Lower lobe of right lung (tissue), 2 donors: ENCODE measurements at places on chromosomes 2 and 18. TPM values are rescaled to one million over a fixed set of nuclear protein-coding genes. Genes with fewer than 3 reads are reported as not detected.

DNA sequence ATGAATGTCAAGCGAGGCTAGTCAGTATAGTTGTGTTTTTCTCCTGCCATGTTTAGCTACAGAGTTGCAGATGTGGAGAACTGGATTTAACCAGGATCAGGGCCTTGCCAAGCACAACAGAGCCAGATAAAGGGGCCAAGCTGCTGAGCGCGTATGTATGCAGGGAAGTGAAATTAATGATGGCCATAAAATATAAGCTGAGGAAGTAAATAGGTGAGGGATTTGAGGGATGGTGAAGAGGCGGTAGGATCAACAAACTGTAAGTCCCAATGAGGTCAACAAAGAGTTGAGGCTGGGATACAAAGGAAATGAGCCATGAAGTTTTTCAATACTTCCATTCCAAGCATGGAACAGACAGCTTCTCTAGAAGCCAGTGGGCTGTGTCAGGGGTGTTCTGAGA lies 10.6 kb downstream of the LRP2 start:
- DNase-seq, result no peak

- DNase-seq, result no peak
These were observed 334.5 kb upstream of the CDH2 start for GRCh38 chr18:28511413-28511821.

DNA sequence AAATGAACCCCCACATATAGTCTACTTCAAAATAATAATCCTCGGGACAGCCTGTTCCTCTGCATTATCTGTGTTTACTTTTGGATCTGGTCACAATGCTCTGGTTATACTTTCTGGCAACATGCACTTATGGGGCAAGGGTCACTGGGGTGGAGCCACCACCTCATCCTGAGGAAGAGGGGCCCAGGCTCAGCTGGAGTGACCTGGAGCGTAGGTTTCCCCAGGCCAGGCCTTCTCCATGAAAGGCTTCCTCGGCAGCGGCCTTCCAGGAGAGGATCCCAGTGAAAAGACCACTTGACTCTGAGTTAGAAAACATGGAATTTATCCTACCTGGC lies 237.4 kb downstream of the SETBP1 start:
- no peak for DNase-seq

DNA sequence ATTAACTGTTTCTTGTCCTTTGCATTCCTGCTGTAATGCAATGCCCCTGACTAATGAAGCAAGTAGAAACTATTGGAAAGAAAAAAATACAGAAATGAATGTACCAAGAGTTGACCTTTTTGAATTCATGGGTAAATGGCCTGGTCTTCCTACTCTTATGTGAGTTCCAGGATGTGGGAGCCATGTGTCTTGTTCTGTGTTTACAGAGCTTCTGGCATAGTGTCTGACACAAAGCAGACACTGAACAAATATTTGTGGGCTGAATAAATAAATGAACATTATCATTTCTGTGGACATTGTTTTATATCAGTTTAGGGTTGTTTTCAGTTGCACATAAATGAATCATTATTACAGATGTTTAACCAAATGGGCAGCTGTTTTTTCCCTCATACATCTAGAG lies 155.5 kb downstream of the CD8B2 start:
- no peak for DNase-seq

DNA sequence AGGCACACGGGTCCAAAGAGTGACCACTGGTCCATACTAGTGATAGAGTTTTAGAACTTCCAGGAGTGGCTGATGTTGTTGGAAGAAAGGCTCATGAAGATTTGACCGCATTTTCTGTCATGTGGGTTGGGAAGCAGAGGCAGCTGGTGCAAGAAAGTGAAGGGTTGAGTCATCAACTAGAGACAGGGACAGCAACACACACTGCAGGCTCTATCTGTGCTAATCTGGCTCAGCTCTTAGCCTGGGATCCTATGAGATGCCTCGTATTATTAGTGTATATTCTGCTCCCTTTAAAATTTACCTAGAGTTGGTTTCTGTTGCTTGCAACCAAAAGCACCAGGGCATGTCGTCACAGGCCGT lies 2.5 kb upstream of the SH3RF3 start:
- DNase-seq, result no peak

DNA sequence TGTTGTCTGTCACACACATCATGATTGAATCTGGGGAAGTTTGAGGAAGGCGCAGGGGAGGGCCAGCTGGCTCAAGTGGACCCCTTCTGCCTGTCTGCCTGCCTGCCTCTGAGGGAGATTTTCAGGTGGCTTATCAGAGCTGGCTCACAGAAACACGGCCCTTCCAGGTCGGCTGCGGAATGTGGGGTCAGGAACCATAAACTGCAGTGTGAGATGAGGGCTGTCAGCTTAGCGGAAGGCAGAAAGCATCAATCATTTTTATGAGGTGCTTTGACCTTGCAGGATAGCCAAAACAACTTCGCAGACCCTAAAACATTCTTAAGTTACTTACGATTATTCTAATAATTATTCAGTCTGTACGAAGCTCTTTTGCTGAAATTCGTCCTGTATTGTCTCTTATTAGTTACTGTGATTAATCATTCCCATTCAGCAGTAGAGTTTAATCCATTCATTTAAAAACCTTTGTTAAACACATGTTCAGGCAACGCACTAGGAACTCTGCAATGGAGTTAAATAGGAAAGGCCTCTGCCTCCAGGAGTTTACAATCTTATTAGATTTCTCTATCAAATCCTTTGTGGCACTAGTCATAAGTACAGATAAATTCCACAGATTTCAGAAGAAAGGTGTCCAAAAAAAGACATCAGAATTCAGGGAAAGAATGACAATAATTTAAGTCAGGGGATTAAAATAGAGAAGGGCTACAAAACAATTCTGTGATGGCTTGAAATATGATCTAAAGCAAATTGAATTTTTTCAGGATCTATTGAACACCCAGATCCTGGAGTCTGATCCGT lies 371.6 kb downstream of the HRH4 start:
- DNase-seq, result no peak

DNA sequence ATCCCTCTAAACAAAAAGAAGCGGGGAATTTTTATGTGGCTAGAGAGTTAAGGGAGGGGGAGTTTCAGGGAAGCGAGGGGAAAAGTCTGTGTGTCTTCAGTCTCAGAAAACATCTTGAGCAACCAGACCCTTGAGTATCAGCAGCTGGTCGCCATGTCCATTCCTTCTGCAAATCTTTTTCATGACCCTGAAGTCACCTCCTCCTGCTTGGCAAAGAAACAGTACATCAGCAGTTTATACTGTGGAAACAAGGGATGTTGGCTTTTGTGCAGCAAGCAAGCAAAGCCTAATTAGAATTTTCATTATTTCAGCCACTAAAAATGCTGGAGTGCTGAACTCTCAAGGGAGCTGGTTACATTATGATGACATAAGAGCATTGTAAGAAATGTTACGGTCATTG lies 187.4 kb upstream of the SLC8A1 start:
- DNase-seq, result no peak

Gene UXS1
- total RNA-seq, result 60.0 TPM

Gene TYMS
- 6.4 TPM for total RNA-seq

Gene LIMS2
- total RNA-seq, result 148 TPM
